SK-N-MC (cell line): ENCODE measurements at places on chromosomes 2 and 18.

DNA sequence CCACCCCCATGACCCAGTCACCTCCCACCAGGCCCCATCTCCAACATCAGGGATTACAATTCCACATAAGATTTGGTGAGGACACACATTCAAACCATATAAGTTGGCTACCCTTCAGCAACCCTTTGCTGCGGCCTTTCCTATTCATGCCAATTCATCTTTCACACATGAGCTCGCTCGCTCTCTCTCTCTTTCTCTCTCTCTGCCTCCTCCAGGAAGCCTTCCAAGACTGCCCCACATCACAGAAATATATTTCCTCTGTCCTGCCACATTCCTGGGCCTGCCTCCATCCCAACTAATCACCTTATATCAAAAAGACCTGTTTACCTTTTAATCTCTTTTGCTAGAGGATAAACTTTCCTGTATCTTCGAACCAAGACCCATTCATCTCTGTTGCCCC is 188.9 kb downstream of the TTC32 start:
- no peak for DNase-seq

GRCh38 chr2:160368988-160369930 is 124.3 kb downstream of the RBMS1 start:
- no peak for DNase-seq

DNA sequence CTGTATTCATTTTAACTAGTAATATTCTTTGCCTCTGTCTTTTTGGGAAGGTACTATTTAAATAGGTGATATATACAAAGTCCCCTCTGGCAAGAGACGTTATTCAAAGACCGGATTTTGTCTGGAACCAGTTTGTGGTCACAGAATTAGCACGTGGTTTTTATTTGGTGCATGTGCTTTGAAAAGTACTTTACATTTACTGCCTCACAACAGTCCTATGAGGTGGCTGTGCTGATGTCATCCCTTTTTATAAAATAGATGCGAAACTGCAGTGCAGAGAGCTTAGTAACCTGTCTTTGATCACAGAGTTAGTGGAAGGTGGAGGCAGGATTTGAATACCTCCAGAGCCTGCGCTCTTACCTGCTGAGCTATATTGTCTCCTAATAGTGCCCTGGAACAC is 4.0 kb downstream of the LPIN1 start:
- peak; percentile 16 for DNase-seq

DNA sequence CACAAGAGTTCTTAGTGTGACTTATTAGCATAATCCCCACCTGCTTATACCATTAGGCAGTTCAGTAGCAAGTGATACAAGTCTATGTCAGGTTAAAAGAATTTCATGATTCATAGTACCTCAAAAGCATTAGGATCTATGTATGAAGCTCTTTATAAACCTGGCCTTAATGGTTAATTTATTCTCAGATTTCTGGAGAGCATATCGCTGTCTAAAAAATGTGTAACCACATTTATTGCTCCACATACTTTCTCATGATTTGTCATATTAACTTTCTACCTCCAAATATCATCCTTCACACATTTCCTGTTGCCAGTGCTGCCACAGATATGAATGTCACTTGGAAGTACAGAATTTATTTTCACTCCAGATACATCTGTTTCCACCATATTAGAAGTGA is 332.8 kb upstream of the MAP2 start:
- DNase-seq, result no peak

DNA sequence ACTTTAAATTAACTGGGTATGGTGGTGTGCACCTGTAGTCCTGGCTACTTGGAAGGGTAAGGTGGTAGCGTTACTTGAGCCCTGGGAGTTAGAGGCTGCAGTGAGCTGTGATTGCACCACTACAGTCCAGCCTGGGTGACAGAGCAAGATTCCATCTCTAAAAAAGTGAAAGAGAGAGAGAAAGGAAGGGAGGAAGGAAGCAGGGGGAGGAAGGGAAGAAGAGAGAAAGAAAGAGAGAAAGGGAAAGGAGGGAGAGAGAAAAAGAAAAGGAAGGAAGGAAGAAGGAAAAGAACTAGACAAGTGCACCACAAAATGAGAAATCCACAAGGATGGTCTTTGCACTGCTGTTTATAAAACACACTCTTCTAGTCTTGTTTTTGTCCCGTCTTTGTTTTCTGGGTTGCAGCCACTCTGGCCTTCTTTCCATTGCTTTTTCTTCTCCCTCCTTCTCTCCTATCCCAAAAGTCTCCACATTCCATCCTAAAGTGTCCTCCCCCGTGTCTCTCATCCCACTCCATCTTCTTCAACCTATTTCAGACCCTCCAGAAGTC is 32.0 kb downstream of the PKDCC start:
- no peak for DNase-seq

GRCh38 chr2:55224761-55225261 is 7.3 kb downstream of the CLHC1 start:
- no peak for DNase-seq

- DNase-seq, result no peak
Observed at GRCh38 chr18:56322406-56322805, 316.0 kb downstream of the TXNL1 start.

- DNase-seq, result no peak
Observed at GRCh38 chr2:122736279-122736678, 980.8 kb downstream of the TSN start.

- DNase-seq, result no peak
Observed at GRCh38 chr2:95043300-95044093, 18.0 kb downstream of the MAL start.

DNA sequence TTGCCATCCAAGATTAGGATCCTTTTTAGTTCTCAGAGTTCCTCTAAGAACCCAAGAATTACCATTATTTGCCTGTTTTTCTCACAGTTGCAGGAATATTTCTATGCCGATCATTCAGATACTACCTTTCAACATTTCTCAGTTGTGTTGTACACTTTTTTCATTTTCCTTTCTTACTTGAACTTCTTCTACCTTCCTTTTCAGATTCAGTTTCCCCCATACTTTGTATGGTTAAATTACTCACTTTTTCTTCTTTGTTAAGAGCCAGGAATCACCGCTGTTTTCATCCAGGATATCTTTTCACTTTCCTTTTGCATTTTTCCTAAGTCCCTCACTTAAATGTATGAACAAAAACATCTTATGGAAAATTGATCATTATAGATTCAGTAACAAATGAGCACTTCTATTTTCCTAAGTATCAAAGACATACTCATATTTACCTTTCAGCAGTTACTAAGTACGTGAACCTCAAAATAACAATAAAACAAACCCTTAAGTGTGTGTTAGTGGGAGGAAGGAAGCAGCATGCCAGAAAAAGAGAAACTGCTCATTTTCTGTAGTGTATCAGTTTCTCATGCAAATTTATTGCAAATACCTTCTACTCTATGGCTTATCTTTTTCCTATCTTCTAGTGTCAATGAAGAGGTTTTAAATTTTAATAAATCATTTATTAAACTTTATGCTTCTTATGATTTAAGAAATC is 64.3 kb upstream of the STAT1 start:
- no peak for DNase-seq

- no peak for DNase-seq
Observed at GRCh38 chr2:45814951-45815621, 163.6 kb downstream of the PRKCE start.

DNA sequence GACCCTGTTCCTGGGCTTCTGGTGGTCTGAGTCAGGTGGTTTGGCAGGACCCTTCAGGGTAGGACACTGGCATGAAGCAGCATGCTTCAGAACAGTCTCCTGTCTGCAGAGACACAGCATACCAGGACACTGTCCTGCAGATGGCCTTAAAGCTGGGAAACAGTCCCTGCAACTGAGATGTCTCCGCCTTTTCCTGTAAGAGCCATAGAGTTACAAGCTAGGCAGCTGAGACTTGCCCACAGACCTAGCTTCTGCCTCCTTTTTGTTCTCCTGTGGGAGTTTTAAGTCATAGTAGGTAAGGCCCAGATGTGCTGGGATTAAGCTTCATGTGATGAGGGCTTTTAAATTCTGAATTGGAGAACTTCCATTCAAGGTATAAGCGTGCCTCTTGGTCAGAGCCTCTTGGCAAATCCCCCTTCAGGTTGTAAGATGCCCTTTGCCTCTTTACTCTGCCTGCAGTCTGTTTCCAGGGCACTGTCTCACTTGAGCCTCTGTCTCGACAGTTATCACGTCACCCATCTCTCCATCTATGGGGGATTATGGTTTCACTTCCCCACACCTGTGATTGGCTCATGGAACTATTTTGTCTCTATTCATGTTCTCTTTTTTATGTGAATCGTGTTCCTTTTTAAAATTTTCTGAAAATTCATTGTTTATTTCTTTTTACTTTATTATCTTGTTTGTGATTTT is 51.8 kb downstream of the COA5 start:
- no peak for DNase-seq

GRCh38 chr2:119599384-119599783 is 55.1 kb downstream of the CFAP221 start:
- no peak for DNase-seq

DNA sequence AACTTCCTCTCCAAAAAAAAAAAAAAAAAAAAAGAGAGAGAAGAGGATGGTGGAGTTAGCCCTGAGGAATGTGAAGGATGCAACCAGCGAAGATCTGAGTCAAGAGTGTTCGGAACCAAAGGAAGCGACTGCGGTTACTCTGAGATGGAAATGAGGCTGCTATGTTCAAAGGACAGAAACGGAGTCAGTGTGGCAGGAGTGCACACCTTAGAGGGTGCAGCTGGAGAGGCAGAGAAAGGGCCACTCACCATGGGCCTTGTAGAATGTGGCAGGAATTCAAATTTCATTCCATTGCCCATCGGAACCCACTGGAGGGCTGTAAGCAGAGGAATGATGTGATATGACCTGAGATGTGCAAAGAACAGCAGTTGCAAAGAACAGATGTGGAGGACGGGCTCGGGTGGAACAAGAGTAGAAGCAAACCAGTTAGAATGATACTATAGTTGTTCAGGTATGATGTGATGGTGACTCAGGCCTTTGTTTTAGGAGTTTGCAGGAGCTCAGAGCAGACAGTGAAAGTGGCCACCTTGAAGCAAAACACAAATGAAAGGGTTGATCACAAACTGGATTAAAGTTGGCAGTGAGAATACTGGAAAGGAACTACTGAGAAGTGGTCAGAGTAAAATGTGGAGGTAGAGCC is 22.6 kb downstream of the ITGA6 start:
- no peak for DNase-seq

DNA sequence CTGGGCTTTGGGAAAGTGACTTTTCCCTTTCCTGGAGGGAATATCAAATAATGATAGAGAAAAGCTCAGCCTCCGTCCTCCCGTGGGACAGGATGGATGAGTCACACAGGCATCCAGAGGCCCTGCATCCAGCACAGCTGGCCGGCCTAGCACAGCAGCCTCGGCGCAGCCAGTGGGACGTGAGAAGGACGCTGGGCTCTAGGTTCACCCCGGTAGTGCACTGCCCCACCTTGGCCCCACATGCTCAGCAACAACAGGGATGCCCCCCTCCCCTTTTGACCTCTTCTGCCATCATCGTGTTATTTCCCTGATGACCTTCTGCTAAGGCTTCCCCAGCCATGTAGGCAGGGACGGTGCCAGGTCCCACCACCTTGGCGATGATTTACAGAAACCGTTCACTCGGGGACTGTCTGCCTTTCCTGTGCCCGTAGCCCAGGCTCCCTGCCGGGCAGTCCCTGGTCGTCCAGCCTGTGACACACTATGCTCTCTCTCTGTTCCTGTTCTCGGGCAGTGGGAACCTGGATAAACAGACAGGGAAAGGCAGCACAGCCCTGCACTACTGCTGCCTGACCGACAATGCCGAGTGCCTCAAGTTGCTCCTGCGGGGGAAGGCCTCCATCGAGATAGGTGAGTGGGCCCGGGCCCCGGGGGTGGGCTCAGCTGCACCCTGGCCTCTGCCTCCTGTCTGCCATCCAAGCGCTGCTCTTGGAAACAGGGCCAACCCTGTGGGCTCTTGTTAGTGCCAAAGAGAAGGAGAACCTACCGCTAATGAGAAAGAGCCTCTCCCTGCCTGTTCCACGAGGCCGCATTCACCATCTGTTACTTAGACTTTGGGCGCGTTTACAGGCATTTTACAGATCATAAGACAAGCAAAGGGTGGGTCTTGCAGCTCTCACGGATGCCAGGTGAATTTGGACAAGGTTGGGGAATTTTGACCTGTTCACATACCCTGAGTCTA is 44.6 kb downstream of the ITGB1BP1 start:
- DNase-seq, result no peak

- no peak for DNase-seq
Observed at GRCh38 chr2:177029501-177029900, 183.1 kb upstream of the HNRNPA3 start.

GRCh38 chr2:177020524-177021119 is 192.0 kb upstream of the HNRNPA3 start:
- no peak for DNase-seq

GRCh38 chr18:66078925-66079800 is 328.4 kb downstream of the CDH7 start:
- no peak for DNase-seq

GRCh38 chr2:1986598-1986997 is 242.3 kb upstream of the PXDN start:
- DNase-seq, result no peak

- no peak for DNase-seq
Observed at GRCh38 chr2:16726147-16726546, 60.5 kb upstream of the CYRIA start.

GRCh38 chr2:230969659-230970015 is 26.3 kb upstream of the SPATA3 start:
- DNase-seq, result no peak

GRCh38 chr2:205771666-205772065 is 89.4 kb downstream of the NRP2 start:
- no peak for DNase-seq

DNA sequence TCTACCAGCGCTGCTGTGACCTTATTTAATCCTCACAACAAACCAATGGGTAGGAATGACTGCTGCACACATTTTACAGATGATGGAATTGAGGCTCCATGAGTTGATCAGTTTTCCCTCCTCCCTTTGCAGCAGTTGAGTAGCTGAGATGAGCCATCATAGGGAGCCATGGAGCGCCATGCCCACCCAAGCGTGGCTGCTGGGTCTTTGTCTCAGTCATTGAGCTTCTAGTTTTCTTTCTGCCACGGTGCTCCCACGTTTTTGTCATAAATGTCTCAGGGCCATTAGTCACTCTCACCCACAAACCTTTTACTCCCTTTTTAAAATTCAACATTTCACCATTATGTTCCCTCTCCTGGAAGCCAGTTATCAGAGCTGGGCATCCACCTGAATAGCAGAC is 45.8 kb downstream of the TMEM17 start:
- no peak for DNase-seq

DNA sequence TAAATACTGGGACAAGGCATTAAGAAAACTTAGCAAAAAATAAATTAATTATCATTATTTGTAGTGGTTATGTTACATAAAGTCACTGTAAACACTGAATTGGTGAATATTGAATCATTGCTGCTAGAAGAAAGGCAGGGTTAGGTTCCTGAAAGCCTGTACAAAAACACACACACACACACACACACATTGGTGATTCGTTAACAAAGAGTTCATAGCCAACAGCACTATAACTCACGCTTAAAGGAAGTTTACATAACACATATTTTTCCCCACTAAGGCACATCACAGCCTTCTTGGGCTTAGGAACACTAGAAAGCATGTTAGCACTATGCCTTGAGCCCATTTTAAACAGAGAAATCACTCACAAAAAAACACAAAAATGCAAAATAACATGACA is 690.0 kb upstream of the PIK3C3 start:
- no peak for DNase-seq

GRCh38 chr18:6879508-6880195 is 150.1 kb downstream of the ARHGAP28 start:
- DNase-seq, result no peak
